ENCODE measurements at places on chromosomes 3 and 15.

GRCh38 chr15:31513178-31513577 lies 186.5 kb downstream of the KLF13 start:
- DNase-seq, result no peak

DNA sequence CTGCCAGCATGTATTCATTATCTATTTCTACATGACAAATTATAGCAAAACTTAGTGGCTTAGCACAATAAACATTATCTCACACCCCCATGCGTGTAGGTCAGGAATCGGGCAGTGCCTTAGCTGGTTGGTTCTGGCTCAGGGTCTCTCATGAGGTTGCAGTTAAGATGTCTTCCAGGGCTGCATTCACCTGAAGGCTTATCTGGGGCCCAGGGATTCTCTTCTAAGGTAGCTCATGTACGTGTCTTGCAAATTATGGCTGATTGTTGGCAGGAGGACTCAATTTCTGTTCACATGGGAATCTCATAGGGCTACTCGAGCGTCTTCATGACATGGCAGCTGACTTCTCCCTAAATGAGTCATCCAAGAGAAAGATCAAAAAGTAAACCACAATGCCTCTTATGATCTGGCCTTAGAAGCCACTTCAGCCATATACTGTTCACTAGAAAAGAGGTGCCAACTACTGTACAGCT lies 42.9 kb upstream of the TSC22D2 start:
- DNase-seq, result peak; percentile 16

DNA sequence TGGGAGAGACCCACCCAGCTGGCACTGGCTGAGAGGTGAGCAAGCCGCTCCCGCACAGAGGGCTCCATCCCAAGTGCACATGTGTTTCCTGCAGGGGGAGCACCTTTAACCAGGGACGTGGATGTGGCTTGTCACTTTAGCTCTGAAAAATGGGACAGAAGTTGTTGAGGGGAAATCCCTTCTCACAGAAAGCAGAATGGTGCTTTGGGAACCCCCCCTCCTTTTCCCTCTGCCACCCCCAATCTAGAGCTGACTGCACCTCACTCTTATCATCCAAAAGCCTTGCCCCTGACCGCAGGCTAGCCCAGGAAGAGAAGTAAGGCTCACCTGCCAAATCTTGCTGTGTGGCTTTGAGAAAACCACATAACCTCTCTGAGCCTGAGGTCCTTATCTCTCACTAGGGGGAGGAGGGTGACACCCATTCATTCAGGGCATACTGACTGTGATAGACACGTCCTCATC lies 77.9 kb downstream of the RPN1 start:
- peak; percentile 63 for DNase-seq

- DNase-seq, result no peak
Observed at GRCh38 chr3:178369006-178369405, 167.2 kb upstream of the KCNMB2 start.

- DNase-seq, result no peak
Observed at GRCh38 chr3:14822134-14822533, 3.4 kb downstream of the FGD5 start.

DNA sequence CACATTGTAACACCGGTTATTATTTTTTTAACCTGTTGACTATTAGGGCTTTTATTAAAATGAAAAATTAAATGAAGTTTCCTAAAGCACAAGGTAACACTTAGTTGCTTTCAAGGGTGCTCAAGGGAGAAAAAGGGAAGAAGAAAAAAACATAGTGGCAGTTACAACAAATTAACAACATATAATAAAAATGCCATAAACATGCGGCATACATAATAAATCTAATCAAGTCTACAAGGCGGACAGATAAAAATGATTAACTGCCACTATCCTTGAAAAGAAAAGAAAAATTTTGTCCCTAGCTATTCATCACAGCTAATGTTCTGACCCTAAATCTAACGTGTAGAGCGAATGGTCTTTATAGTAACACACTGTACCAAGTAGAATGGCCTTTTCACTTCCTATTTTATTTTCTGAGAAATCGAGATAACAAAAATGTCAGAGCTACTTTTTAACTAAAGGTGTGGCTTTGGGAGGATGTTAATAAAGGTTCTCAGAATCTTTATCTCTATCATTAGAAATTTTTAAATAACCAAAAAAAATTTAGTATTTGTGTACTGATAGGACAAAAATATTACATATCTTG lies 194.9 kb downstream of the FOXP1 start:
- DNase-seq, result no peak

GRCh38 chr3:55608301-55608937 lies 121.3 kb upstream of the WNT5A start:
- no peak for DNase-seq

DNA sequence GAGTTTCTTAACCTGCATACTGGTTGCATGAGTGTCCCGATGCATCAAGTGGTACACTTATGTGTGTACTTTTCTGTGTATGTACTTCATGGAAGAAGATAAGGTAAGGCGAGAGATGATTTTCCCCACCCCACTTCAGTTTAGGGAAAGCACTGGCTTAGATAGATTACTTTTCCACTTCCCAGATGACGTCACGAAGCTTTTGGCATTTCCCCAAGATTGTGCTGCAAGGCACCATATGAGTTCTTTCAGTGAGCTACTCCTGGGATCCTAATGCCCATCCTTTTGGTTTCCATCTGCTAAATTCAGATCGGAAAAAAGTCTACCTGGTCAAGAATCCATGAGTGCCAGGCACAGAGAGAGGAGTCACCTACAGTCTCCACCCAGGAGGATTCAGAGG lies 4.5 kb downstream of the IL17RB start:
- DNase-seq, result no peak

DNA sequence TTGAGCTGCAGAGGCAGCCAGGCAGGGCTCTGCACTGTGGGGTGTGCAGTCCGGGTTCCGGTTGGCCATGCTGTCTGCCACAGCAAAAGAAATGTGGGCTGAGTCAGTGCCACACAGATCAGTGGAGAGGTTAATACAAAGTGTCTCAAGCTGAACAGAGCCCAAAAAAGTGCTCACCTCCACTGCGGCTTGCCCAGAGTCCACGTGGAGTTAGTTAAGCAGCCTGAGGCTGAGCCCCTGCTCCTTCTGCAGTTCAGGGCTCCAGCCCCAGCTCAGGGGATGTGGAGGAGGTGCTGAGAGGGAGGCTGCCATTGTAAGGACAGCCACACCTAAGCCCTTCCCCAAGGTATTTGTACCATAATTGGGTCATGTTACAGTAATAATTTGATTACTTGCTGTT lies 85.3 kb downstream of the LRRK1 start:
- DNase-seq, result no peak

DNA sequence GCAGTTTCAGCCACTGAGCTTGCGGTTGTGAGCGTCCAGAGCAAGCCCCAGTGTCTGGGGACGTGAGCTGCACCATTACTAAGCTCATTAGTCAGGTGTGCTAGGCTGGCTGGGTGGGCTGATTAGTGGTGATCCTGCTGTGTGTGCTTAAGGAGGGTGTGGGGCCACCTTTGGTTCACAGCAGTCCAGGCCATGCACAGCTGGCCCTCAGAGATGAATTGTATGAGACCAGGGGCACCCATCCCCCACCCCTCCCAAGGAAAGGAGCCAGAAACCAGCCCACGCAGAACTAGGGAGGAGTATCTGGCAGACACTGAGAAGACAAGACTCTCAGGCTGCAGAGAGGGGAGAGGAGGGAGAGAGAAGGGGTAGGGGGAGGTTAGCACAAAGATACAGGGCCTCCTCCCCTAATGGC lies 3.8 kb downstream of the TYRO3 start:
- DNase-seq, result no peak

- peak; percentile 25 for DNase-seq
Observed at GRCh38 chr3:196273655-196274054, 13.9 kb downstream of the PCYT1A start.

DNA sequence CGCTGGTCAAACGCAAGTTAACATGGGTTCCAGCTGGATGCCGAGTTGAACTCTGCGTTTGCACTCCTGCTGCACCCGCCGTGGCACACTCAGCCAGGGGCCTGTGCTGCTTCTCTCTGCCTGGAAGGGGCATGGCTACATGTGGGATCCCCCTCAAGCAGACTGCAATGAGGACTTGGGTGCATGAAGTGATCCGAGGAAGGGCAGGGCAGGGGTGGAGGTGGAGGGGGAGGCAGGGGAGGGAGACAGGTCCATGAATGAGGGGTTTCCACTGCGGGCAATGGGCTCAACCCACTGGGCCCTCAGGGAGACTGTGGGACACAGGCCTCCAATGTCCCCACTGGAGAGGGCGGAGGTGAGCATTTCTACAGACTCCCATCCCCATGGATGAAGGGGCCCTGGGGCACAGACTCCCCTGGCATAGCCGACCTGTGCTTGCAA lies 141.6 kb upstream of the MEF2A start:
- no peak for DNase-seq

DNA sequence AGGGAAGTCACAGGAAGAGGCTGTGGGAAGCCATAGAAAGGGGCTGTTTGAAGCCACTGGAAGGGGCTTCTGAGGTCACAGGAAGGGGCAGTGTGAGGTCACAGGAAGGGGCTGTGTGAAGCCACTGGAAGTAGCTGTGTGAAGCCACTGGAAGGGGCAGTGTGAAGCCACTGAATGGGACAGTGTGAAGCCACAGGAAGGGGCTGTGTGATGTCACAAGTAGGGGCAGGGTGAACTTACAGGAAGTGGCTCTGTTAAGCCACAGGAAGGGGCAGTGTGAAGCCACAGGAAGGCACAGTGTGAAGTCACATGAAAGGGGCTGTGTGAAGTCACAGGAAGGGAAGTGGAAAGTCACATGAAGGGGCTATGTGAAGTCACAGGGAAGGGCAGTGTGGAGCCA lies 33.1 kb downstream of the GASK1A start:
- DNase-seq, result no peak

GRCh38 chr3:48798998-48799397 lies 48.7 kb downstream of the PRKAR2A start:
- DNase-seq, result no peak

DNA sequence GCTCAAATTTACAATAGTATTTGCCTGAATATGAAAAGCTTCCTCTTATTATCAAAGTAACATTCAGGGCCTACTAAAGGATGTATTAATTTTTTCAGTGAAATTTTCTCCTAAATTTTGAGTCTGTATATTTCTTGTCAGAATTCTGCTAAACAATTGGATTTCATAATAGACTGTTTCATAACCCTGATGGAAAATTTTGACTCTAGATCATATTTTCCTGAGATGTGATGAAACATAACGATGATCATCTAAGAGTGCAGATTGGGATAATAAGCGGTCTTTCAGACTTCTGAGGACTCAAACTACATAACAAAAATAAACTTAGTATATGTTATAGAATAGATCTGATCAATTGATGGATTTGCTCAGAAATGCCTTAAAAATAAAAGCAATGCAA lies 574.5 kb upstream of the TBL1XR1 start:
- no peak for DNase-seq

DNA sequence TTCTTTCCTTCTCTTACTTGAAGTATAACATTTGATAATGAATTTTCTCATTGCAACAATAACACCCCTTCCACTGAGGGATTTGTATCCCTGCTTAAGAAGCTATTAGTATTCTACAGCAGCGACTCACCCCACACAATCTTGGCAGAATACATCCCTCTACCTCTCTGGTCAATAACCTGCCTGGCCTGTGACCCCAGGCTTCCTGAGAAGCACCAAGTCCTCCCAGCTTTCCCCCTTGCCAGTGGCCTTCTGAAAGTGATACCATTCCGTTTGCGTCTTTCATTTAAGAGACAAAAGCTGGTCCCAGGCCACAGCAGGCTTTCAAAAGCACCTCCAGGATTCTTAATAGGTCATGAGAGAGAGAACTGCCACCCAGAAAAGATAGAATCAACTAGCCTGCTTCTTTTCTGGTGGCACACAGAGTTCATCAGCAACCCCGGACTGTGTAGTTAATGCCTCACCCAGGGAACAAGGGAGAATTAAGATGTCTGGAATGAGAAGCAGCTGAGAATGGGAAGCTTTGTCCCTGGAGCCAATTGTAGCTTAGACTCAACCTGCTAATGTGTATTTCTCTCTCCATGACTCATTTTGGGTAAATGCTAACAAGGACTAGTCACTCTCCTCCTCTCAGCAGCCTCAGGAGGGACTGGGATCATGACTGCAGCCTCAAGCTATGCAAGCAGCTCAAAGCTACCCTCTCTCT lies 101.0 kb upstream of the CPNE4 start:
- no peak for DNase-seq

DNA sequence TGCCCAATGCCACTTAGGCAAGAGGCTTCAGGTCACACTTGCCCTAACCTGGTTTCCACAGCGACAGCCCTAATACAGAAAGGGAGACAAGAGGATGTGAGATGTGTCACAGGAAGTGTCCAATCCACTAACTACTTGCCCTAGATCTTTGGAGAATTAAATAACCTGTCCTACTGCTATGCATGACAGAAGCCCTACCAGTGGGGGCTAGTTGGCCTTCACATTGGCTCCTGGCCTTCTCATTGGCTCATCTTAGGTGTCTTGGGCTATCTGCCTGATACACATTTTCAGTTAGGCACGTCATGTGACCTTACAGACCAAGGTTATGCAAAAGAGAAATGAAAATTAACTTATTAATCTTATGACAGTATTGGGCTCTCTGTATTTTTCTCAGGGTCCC lies 449.9 kb downstream of the FHIT start:
- DNase-seq, result no peak

DNA sequence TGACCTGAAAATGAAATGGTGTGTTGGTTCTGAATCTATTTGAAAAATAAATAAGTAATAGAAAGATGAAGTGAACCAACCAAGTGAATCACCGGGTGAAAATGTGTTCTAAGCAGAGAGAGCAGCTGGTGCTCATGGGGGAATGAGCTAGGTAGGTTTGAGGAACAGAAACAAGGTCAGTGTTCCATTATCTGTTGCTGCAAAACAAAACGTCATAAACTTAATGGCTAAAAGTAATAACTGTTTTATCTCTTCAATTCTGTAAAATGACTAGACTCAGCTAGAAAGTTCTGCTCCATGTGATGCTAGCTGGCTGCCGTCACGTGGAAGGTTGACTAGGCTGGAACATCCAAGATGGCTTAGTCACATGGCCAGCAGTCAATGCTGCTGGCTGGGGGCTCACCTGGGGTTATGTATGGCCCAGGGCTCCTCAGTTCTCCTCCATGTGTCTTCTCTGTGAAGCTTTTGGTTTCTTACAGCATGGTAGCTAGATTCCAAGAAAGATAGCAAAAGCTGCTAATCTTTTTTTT lies 13.3 kb upstream of the SH3BP5 start:
- no peak for DNase-seq

- DNase-seq, result no peak
Observed at GRCh38 chr3:150877303-150877702, 27.9 kb downstream of the MINDY4B start.

DNA sequence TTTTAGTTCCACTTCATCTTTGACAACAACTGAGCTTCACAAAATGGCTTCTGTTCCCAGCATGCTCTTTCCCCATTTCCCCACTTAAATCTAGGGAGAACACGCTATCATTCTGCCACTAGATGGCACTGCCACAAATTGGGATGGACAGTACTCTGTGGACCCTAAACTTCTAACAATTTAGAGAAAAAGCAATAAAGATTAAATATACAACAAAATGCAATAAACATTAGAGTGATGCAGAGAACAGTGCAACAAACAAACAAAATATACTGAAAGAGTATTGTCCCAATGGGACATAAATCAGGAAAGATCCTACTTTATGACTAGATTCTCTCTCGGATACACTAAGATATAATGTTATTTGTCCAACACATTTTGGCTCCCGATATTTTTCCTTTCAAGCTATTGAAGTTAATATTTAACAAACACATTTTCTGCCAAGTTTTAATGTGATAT lies 169.7 kb upstream of the TMCO5A start:
- DNase-seq, result peak; percentile 40

All from activated CD4-positive, alpha-beta T cell treated with anti-CD3 and anti-CD28 coated beads, Interleukin-2, Interleukin-4, amounts not matched to agents 100 ng/mL and 50 ng/mL, durations not matched to agents 16 hours and 8 hours (primary cell).